ENCODE measurements at places on chromosomes 1 and 21.
A peak's percentile ranks its signal among the peaks of the same experiment; 100 is the strongest.

- DNase-seq = no peak
Measured at GRCh38 chr1:94787691-94788090, 32.5 kb upstream of the SLC44A3 start.

DNA sequence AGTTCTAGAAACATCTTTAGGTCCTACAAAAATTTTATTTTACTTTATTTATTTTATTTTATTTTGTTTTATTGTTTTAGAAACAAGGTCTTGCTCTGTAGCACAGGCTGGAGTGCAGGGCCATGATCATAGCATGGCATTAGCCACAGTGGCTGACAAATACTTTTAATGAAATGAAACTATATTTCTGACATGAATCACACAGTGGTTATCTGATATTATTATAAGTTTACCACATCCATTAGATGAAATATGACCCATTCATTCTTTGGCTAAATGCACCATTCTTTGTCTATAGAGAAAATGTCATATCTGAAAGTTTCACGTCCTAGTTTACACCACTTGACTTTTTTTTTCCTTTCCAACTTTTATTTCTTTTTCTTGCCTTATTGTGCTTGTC lies 613.4 kb upstream of the ADAMTS5 start:
- no peak for DNase-seq

DNA sequence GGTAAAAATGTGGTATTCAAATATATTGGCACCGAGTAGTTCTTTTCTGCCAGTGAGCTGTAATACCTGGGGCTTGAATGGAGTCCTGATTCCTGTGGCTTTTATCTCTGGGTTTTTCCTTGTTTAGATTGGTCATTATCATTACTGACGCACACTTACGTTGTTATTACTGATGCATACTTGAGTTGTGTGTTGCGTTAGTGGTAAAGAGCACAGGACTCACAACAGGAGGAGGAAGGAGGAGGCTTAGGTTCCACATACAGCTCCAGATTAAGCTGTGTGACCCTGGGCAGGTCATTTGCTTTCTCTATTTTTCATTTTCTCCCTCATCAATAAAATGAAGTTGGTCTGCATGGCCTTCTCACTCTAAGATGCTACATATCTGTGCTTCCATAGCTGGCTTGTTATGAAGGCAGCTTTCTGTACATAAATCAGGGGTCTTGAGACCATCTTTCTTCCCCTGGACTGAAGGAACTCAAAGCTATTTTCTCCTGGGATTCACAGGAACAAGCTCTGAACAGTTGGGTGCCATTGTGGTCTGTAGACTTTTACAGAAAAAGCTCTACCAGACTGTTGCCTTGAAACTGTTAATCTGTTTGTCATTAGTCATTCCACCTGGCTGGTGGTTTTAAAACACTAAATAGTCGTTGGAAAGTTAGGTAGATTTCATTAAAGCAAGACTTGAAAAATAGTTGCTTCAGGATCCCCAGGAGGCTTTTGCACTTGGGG lies 5.6 kb downstream of the ARID1A start:
- DNase-seq = no peak

DNA sequence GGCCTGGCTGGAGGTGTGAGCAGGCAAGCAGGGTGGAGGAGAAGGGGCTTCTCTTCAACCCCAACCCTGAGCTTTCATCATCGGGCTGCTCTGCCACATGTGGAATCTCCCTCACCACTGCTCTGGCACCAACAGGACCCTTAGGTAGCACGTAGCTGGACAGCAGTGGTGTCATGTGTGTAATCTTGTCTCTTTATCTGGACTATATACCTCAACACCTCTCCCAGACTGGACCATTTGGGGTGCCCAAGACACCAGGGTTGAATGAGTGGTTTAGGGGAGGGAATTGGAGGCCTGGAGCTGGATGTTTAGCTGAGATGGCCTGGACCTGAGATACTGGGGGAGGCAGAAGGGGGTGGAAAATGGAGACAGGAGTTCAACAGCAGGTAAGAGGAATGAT lies 63.0 kb downstream of the UBE2T start:
- no peak for DNase-seq

DNA sequence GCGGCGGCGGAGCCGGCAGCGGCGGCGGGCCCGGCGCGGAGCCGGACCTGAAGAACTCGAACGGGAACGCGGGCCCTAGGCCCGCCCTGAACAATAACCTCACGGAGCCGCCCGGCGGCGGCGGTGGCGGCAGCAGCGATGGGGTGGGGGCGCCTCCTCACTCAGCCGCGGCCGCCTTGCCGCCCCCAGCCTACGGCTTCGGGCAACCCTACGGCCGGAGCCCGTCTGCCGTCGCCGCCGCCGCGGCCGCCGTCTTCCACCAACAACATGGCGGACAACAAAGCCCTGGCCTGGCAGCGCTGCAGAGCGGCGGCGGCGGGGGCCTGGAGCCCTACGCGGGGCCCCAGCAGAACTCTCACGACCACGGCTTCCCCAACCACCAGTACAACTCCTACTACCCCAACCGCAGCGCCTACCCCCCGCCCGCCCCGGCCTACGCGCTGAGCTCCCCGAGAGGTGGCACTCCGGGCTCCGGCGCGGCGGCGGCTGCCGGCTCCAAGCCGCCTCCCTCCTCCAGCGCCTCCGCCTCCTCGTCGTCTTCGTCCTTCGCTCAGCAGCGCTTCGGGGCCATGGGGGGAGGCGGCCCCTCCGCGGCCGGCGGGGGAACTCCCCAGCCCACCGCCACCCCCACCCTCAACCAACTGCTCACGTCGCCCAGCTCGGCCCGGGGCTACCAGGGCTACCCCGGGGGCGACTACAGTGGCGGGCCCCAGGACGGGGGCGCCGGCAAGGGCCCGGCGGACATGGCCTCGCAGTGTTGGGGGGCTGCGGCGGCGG lies 1.0 kb downstream of the ARID1A start:
- DNase-seq = no peak

DNA sequence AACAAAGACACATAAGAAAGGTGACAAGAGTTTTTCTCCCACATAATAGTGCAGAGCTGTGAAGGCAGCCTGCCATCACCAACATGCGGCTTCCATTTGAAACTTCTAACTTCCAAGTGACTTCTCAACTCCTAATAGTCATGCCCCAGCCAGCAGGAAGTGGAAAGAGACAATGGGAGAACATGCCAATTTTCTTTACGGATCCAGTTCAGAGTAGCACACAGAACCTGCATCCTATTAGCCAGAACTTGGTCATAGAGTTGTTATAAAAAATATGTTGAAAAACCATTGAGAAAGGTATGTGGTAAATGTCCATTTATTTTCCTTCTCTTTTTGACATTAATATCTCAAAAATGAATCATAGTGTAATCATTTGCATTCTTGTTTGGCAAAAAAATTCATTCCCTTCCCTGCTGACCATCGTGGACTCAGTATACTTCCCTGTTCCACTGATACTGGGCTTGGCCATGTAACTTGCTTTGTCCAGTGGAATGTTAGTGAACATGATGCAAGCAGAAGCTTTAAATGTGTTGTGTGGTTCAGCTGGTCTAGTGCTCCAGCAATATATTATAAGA lies 197.4 kb downstream of the SEC16B start:
- DNase-seq = no peak

DNA sequence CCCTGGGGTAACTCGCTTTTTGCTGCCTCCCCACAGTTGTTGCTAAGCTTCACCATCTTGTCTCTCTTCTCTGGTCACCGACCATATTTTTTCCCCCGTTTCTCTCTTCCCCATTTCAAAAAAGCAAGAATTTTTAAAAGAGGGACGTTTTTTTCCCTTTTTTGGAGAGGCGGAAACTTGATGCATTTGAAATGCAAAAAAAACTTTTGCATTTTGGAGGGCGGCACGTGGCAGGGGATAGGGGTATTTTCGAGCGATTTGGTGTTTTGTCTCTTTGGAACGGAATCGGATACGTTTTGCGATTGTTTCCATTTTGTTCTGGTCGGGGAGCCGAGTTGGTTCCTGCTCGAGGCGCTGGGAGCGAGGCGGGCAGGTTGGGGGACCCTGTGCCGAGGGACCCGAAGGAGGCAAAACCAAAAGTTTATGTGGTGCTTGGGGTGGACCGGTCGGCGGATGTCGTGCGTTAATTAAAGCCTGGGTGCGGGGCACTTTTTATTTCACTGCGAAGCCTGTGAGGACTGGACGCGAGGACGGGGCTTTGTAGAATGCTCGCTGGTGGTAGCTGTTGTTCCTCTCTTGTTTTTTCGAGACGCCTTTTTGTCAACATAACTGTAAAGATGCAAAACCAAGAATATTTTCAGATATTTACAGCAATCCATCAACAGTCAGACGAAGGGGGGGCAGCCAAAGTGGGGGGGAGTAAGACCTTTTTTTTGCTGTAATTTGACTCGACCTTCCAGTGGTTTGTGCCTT lies 884 bp downstream of the H3-3A start:
- no peak for DNase-seq

DNA sequence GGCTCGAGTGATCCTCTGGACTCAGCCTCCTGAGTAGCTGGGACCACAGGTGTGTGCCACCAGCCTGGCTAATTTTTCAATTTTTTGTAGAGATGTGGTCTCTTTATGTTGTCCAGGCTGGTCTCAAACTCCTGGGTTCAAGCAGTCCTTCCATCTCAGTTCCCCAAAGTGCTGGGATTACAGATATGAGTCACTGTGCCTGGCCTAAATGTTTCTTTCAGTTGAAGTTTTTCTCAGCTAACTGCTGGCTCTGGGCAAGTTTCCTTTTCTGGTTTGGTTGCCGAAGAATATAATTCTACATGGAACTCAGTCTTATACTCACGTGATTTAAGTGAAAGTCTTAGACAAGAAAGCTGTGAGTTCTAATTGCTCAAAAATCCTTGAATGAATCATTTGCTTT lies 57.0 kb downstream of the SASS6 start:
- DNase-seq = no peak

- no peak for DNase-seq
Measured at GRCh38 chr1:188128761-188129160, 1300.0 kb downstream of the PLA2G4A start.

- DNase-seq = no peak
Measured at GRCh38 chr1:200240656-200241055, 169.2 kb downstream of the ZNF281 start.

DNA sequence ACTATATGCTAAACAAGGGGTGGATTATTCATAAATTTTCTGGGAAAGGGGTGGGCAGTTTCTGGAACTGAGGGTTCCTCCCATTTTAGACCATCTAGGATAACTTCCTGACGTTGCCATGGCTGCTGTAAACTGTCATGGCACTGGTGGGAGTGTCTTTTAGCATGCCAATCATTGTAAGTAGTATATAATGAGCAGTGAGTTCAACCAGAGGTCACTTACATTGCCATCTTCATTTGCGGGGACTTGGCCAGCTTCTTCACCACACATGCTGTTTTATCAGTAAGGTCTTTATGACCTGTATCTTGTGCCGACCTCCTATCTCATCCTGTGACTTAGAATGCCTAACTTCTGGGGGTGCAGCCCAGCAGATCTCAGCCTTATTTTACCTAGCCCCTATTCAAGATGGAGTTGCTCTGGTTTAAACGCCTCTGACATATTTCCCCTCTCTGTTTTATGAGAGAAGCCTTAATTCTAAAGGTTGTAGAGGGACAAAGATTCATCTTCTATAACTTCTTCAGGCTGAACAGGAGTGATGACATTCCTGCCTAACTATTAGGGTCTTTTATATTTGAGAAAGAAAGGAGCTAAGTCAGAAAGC lies 60.4 kb downstream of the DIP2A start:
- DNase-seq = no peak

- DNase-seq = no peak
Measured at GRCh38 chr1:6223617-6224016, 12.1 kb downstream of the ICMT start.

GRCh38 chr1:216630532-216630931 lies 92.7 kb downstream of the ESRRG start:
- DNase-seq = no peak

DNA sequence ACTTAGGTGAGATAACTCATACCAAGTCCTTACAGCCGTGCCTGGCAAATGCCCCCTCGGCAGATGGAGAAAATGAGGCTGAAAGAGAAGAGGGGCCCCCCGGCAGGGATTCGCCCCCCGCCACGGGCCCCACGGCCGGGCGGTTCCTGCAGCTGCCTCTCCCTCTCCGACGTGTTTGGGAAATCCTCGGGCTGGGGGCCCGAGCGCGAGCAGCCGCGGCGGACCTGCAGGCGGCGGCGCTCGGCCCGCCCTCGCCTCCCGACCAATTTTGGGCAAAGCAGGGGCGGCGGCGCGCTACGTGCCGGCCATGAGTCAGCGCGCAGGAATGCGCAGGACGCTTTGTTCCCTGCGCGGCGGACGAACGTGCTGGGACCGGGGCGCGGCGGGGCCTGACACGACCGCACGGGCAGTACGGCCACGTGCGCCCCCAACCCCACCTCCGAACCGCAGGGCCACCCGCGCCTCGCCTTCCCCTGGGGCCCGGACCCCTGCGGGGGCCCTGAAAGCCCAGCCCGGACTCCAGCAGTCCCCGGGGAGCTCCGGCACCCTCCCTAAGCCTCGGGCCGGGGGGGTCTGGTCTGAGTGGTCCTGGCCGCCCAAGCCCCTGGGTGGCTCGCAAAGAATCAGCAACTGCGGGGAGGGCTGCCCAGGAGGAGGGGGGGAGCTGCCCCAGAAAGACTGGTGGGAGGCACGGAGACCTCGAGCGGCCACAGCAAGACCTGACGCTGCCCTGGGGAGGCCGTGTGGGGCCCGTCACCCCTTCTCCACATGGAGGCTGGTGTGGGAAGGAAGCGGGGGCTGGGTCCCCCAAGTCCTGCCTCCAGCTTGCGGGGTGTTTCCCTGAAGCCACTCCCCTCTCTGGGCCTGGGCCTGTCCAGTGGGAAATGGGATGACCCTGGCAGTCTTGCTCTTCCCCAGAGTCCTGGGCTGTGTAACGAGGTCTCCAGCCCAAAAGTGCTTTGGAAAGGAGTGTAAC lies 11.9 kb upstream of the EDN2 start:
- no peak for DNase-seq

DNA sequence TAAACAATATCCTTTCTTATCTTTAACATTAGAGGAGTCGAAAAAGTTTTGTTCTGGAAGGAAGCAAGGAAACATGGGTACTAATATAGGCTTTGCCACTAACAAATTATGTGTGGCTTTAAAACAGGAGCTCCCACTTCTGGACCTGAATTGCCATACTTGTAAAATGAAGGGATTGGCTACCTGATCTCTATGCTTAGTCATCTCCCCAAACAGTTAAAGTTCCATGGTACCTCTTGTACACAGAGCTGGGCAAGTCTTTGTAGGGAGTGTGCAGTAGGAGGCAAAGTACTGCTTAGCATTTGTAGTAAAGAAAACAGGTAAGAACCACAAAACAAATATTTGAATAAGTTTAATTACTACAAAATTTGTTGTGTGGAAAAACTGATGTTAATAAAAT lies 81.3 kb downstream of the MAST2 start:
- no peak for DNase-seq

DNA sequence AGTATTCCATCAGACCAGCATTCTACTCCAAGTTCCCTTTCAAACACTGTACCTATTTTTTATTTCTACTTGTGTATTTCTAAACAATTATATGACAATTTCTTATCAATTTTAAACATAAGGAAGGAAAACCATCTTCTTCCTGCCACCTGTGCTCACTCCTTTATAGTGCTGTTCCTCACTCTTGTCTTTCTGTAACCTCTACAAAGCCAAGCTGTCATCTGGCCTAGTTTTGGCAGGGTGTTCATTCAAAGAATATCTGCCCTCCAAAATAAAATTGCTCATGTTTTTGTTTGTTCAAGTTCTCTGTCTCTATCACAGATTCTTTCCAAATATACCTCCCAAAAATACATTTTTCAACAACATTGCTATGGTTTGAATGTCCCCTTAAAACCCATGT lies 360.2 kb downstream of the VAV3 start:
- DNase-seq = no peak

- peak; percentile 41 for DNase-seq
Measured at GRCh38 chr1:27284425-27285273, 37.3 kb upstream of the TMEM222 start.
